ENCODE measurements at places on chromosomes 2 and 18. TPM values are rescaled to one million over a fixed set of nuclear protein-coding genes. Genes with fewer than 3 reads are reported as not detected.

GRCh38 chr18:30016179-30016578 lies 1026.4 kb downstream of the DSC3 start:
- no peak for DNase-seq
- H3K27ac ChIP-seq, result no peak overlapping the region
- no peaks in the 10 kb centered on the region for H3K36me3 ChIP-seq
- H3K4me3 ChIP-seq, result no peak overlapping the region
- H3K4me1 ChIP-seq, result no peaks in the 10 kb centered on the region

The REG1B gene
- total RNA-seq, result 8.1 TPM

- no peaks in the 10 kb centered on the region for H3K27me3 ChIP-seq
- DNase-seq, result no peak
- H3K4me1 ChIP-seq, result no peaks in the 10 kb centered on the region
- H3K4me3 ChIP-seq, result no peak overlapping the region
- no peaks in the 10 kb centered on the region for H3K36me3 ChIP-seq
Observed at GRCh38 chr18:60413944-60414547, 41.5 kb upstream of the MC4R start.

The SALL3 gene
- 0.13 TPM for total RNA-seq

- H3K4me1 ChIP-seq, result no peaks in the 10 kb centered on the region
- H3K36me3 ChIP-seq, result no peaks in the 10 kb centered on the region
- DNase-seq, result no peak
- no peaks in the 10 kb centered on the region for H3K27me3 ChIP-seq
Observed at GRCh38 chr2:124211461-124211860, 186.4 kb downstream of the CNTNAP5 start.

The NAGK gene
- 68.1 TPM for total RNA-seq

DNA sequence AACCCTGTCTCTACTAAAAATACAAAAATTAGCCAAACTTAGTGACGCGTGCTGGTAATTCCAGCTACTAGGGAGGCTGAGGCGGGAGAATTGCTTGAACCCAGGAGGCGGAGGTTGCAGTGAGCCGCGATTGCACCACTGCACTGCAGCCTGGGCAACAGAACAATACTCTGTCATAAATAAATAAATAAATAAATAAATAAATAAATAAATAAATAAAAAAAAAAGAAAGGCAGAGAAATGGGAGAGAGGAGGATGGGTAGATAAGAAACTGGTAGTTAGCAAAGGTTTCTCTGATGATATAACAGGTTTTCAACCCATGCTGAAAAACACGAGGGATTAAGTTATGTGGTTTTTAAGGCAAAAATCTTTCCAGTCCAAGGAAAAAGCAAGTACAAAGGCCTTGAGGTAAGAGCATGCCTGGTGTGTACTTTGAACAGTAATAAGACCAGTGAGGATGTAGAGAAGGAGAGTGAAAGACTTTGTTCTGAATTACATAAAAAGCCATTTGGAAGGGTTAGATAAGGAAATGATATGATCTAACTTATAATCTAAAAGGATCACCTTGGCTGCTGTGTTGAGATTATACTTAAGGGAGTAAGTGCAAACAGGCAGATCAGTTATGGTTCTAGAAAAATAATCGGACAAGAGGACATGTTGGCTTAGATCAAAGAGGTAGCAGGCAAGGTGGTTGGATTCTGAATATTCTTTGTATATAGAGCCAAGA lies 159.3 kb downstream of the PTH2R start:
- H3K4me3 ChIP-seq, result no peak overlapping the region
- no peak overlapping the region for H3K27ac ChIP-seq
- H3K4me1 ChIP-seq, result no peaks in the 10 kb centered on the region
- no peak for DNase-seq
- H3K36me3 ChIP-seq, result no peaks in the 10 kb centered on the region
- H3K27me3 ChIP-seq, result no peaks in the 10 kb centered on the region

The AP1S3 gene
- total RNA-seq, result 0.60 TPM

GRCh38 chr18:54444319-54444914 lies 86.7 kb downstream of the C18orf54 start:
- H3K36me3 ChIP-seq, result no peaks in the 10 kb centered on the region
- no peaks in the 10 kb centered on the region for H3K27me3 ChIP-seq
- no peak overlapping the region for H3K4me3 ChIP-seq
- H3K27ac ChIP-seq, result no peak overlapping the region
- H3K4me1 ChIP-seq, result no peaks in the 10 kb centered on the region

The POLE4 gene
- total RNA-seq, result 48.1 TPM

The ANKRD23 gene
- total RNA-seq, result 13.3 TPM

GRCh38 chr2:26172871-26173775 lies at the start of gene GAREM2:
TSS of gene GAREM2 (plus strand) at chr2:26173088. CDS start at chr2:26173221, 133 bp downstream.
- DNase-seq, result no peak
- H3K27me3 ChIP-seq, result no peaks in the 10 kb centered on the region
- H3K36me3 ChIP-seq, result no peaks in the 10 kb centered on the region
- no peaks in the 10 kb centered on the region for H3K4me1 ChIP-seq
- no peak within 1 kb of the TSS for H3K27ac ChIP-seq
- peak within 1 kb of the TSS; percentile 21 for H3K4me3 ChIP-seq

DNA sequence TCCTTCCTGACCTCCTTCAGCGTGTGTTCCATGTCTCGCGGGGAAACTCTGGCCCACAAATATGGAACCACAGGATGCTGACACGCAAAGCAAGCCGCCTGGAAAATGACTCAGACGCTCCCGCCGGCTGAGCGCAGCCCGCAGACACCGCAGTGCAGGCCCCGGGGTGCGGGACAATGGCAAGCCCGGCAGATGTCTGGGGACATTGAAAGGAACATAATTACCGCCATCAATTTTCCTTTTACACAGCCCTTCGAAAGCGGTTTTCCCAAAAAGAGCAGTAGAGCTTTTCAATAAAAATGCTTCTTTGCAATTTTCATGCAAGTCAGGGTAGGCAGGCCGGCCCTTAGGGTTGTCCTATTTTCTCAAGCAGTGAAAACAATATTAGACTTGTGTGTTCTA lies 159.2 kb upstream of the SH3BP4 start:
- H3K4me3 ChIP-seq, result no peak overlapping the region
- no peak for DNase-seq
- H3K4me1 ChIP-seq, result peaks cover 2% of the 10 kb centered on the region
- no peaks in the 10 kb centered on the region for H3K27me3 ChIP-seq
- no peaks in the 10 kb centered on the region for H3K36me3 ChIP-seq

DNA sequence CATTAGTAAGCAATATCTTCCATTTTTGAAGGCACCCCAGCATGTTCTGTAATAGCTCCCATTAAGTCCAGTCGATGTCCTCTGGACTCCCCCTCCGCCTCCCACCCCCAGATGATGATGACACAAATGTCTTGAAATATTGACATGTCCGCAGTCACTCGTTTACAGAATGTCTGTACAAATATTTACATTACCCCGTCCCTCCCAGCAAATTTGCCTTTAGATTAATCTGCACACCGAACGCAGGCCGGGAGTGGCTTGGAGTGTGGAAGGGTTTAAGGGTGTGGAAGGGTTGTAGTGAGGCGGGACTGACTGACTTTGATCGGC lies 853 bp upstream of the OSBPL6 start:
- peak overlapping the region; percentile 84 for H3K27ac ChIP-seq
- no peak for DNase-seq
- no peaks in the 10 kb centered on the region for H3K4me1 ChIP-seq
- peak overlapping the region; percentile 51 for H3K4me3 ChIP-seq
- no peaks in the 10 kb centered on the region for H3K27me3 ChIP-seq

The TRABD2A gene
- total RNA-seq, result 71.0 TPM

DNA sequence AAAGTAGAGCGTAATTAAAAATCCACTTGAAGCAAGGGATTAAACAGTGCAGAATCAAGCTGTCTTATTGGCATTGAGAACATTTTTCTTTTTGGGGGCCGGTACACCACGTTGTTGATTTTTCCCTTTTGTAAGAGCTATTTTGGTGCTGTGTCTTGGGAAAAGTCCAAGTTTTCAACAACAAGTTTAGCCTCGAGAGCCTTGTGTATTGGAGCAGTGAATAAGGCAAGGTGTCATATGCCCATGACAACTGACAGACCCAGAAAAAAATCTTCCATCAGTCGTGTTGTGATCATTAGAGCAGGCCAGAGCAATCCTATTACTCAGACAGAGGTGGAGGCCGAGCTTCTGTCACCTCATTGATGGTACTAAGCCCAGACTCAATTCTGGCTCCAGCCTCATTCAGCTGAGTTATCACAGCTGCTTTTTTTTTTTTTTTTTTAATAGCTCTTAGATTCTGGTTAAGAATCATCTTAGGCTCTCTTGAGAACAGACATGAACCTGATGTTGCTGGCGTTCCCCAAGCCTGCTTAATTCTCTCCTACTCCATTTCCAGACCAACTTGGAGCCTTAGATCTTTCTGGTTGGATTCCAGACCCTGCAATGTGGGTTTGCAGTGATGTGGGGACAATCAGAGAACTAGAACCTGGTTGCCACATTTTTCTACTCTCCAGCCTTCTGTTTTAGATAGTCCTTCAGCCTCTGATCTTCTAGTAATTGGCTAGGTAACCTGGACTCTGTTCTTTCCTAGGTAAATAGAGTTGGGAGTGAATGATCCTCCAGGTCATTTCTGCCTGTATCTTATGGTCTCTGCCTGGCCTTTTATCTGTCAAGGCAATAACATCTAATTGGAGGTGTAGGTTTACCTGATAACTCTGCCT lies 43.1 kb downstream of the MOGAT1 start:
- peak; percentile 49 for DNase-seq
- no peaks in the 10 kb centered on the region for H3K27me3 ChIP-seq
- H3K36me3 ChIP-seq, result no peaks in the 10 kb centered on the region
- H3K4me1 ChIP-seq, result peaks cover 2% of the 10 kb centered on the region
- peak overlapping the region; percentile 53 for H3K27ac ChIP-seq
- H3K4me3 ChIP-seq, result no peak overlapping the region

- H3K27me3 ChIP-seq, result no peaks in the 10 kb centered on the region
- peak; percentile 78 for DNase-seq
- peaks cover 2% of the 10 kb centered on the region for H3K4me1 ChIP-seq
- H3K36me3 ChIP-seq, result no peaks in the 10 kb centered on the region
- no peak overlapping the region for H3K27ac ChIP-seq
Observed at GRCh38 chr2:120675460-120676130, 60.1 kb upstream of the GLI2 start.
